ENCODE measurements at places on chromosomes 11 and 22.
A peak's percentile ranks its signal among the peaks of the same experiment; 100 is the strongest.

DNA sequence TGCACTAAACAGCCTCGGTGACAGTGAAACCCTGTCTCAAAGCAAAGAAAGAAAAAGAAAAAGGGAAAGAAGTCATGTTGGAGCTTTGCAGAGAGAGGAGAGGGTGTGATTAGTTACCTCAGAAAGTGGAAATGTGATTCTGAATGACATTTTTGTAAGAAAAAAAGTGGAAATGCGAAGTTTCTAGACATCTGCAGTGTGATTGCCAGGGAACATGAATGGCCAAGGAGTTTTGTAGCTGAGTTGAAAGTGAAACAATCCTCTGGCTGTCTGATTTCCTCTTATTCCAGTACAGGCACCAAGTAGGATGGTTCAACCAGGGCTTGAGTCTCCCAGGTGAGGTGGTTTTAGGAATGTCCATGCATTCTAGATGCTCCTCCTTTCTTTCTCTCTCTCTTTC is 17.8 kb upstream of the SYVN1 start:
- no peak for DNase-seq

GRCh38 chr11:95426823-95427462 is 195.9 kb upstream of the SESN3 start:
- DNase-seq = no peak

- DNase-seq = no peak
Observed at GRCh38 chr11:45473341-45473895, 187.3 kb upstream of the SYT13 start.

- DNase-seq = no peak
Observed at GRCh38 chr11:65206901-65207300, 25.2 kb downstream of the CAPN1 start.

- DNase-seq = peak; percentile 78
Observed at GRCh38 chr11:78419327-78419726, 1.7 kb upstream of the GAB2 start.

DNA sequence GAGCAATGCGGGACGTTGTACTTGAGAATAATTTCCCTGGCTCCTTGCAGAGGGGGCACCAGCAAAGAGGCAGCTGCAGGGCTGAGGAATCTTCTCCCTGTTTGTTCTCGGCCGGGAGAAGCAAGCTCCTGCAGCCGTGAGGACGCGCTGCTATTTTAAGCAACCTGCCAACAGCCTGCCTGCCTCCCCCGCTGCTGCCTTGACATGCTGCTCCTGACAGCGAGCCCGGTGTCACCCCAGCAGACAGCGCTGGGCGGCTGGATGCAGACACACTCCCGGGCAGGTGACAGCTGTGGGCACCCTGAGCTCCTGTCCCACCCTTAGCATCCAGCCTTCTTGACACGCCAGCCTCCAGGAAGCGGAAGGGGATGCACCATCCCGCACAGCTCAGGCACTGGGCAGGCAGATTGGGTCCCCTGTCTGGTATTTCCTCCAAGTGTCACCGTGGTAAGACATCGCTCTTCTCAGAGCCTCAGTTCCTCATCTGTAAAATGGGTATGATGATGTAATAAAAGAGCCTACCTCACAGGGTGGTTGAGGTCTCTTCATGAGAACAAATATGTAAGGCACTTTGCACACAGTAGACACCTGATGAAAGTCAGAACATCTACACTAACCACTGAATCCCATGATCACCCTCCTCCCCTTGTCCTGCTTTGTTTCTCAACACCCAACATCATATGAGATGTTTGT is 530.6 kb downstream of the MN1 start:
- no peak for DNase-seq

DNA sequence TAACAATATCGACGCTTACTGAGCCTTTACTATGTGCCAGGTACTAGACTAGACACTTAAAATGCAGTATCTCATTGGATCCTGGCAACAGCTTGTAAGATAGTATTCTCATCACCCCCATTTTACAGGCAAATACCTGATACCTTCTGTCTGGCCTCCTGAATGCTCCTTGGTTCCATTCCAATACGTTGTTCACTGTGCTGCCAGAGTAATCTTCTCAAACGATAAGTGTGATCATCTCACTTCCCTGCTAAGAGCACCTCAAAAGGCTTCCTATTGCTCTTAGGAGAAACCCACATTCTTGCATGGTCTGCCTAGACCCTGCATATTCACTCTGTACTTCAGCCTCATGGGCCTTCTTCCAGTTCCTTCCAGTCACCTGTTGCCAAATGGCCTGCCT is 1.3 kb upstream of the NRIP3 start:
- no peak for DNase-seq

DNA sequence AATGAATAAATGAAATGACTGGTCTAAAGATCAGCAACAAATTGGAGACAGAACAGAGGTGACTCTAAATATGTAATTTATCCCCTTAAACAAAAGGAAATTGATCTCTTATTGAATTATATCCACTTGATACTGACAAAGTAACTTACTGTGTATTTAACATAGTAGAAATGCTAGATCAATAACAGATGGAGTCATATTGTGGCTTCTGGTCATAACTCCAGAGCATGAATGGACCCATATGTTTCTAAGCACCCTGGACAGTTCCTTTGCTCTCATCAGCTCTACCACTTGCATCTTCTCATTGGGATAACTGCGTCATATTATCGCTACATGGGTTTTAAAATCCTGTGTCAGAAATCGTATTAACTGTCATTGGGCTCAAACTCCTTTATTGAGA is 222.3 kb downstream of the ETS1 start:
- peak; percentile 42 for DNase-seq

GRCh38 chr11:112270551-112271180 is 10.0 kb upstream of the PLET1 start:
- peak; percentile 66 for DNase-seq

DNA sequence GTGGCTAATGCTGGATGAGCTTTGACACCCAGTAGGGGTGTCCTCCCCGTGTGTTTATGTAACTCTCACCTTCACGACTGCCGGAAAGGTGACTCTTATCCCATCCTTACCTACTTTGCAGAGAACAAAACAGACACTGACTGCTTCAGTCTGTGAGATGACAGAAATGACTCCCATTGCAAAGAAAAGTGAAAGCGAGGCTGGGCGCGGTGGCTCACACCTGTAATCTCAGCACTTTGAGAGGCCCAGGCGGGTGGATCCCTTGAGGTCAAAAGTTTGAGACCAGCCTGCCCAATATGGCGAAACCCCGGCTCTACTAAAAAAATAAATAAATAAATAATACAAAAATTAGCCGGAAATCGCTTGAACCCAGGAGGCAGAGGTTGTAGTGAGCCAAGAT is 106.4 kb upstream of the ANO1 start:
- no peak for DNase-seq

DNA sequence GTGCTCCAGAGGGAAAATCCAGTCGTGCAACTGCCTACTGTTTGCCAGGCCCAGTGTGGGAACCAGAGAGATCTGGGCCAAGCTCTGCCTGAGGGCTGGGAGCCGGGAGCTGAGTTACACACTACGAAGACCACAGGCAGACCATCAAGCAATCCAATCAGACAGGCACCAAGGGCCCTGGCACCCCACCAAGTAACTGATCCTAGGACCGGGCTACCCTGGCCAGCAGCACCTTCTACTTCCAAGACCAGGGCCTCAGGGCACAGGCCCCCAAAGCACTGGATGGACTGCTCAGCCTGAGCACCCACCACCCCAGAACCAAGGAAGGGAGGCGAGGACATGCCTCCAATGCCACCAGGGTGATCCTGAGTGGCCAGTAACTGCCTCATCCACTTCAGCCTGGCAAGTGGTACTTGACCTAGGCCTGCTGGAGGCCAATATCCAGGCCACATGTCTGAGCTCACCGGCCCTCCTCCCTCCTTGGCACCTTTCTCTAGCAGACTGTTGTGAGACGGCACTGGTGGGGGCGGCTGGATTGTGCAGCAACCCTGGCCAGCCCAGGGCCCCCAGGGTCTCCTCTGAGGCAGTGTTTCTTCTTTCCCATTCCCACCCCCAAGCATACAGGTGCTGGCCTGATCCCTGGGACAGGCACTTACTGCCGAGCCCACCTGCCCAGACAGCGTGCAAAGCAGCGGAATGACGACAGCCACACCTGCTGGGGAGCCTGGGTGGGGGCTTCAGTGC is 20.7 kb upstream of the ARFGAP3 start:
- no peak for DNase-seq

- DNase-seq = no peak
Observed at GRCh38 chr11:112539741-112540140, 279.1 kb upstream of the PLET1 start.

DNA sequence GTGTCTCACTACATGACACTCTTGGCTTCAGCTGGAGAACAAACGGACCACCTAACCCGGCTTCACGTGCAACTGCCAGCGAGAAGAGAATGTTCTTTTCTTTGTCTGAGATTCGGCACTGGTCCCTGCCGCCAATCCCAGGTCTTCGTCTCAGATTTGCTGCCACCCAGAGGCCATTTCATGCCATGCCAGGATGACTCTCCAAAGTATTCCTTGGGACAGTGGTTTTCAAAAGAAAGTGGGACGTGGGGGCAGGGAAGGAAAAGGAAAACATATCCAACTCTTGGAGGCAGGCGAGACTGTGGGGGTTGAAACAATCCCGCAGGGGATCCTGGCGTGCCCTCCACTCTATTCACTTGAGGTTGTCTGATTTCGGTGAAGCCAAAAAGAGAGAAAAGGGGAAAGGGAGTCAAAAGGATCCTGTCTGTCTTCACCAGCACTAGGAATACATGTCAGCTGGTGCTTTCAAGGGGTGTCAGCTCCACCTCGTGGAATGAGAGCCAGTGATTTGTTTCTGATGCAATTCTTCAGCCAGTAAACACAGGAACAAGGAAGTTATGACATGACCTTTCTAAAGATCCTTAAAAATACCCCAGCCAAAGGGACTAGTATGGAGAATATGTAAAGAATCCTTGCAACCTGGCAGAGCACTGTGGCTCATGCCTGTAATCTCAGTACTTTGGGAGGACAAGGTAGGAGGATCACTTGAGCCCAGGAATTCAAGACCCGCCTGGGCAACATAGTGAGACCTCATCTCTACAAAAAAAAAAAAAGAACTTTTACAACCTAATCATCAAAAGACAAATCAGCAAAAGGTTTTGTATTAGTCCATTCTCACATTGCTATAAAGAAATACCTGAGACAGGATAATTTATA is 41.0 kb upstream of the APLNR start:
- peak; percentile 79 for DNase-seq

GRCh38 chr11:112735470-112735869 is 225.8 kb upstream of the NCAM1 start:
- no peak for DNase-seq

- no peak for DNase-seq
Observed at GRCh38 chr11:70359451-70360205, 38.7 kb upstream of the CTTN start.

GRCh38 chr11:92423115-92424034 is 198.8 kb downstream of the FAT3 start:
- no peak for DNase-seq

GRCh38 chr11:14977101-14977880 is 5.1 kb upstream of the CALCA start:
- DNase-seq = no peak

DNA sequence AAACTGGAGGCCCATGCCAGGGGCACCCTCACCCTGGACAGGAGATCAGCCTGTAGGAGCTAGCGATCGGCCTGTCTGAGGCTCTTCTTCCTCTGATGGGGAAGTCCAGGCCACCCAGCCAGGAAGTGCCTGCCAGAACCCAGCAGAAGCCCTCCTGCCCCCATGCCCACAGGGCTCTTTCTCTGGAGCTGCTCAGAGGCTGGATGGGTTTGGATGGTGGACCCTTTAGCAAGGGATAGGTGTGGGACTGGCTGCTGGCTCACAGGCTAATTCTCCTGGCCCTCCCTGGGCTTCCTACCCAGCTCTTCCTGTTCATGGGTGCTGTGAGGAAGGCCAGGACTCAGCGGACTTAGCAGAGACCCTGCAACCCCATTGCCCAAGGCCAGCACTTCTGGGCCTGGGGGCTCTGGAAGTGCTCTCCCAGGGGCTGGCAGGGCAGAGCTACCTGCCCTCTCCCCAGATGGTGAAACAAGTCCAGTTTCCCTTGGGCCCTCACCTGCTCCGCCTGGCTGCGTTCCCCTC is 7.6 kb downstream of the FXYD2 start:
- peak; percentile 58 for DNase-seq

GRCh38 chr11:108752297-108752751 is 87.5 kb downstream of the DDX10 start:
- no peak for DNase-seq

DNA sequence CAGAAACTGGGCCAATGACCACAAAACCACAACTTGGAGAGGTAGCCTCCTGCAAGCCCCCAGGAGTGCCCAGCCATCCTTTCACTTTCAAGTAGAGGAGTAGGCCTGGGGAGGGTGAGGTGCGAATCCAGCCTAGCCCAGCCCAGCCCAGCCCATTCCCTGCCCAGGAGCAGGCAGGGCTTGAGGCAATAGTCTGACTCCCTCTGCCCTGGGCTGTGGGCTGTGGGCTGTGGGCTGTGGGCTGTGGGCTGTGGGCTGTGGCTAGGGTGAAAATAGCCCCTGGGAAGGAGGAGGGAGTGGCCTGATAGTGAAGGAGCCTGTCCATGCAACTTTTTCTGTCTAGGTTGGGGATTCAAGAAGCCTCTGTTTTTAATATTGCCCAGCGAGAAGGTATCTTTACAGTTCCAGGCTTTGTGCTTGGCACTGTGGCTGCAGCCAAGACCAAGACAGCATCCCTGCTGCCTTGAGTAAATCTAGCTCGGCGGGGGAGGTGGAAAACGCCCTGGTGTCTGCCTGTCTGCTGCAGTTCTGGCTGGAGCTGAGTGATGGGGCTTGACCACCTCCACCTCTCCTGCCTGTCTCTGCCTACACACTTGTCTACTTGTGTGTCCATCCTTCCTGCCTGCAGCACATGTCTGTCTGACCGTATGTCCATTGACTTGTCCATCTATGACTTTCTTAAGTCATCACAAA is 40.7 kb downstream of the LMO1 start:
- DNase-seq = no peak

DNA sequence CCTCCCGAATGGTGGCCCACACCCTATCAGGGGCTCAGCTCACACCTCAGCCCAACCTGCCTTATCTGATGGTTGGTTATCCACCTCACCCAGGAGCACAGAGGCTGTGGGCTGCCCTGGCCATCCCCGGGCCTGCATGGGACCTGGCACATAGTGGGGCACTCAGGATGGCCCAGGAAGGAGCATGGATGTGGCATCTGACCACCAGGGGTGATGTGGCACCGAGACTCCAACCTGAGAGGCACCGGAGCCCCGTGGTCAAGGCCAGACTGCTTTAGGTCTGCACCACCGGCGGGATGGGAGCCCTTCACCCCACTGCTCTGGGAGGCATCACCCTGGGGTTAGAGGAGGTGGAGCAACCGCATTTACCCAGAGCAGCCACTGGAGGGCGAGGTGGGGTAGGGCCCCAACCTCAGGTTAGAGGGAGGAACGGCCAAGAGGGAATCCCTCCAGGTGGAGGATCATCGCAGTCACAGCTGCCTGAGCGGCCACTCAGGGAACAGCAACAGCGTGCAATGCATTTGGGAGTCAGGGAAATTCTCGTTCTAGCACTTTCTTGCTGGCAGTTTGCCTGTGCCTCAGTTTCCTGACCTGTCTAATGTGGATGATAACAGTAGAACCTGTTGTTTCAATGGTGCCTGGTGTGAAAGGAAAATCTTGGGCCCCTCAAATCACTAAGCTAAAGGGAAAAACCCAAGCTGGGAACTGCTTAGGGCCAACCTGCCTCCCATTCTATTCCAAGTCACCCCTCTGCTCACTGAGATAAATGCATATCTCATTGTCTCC is 52.9 kb upstream of the CARS1 start:
- peak; percentile 37 for DNase-seq
